ENCODE measurements at places on chromosomes 13 and 19.

DNA sequence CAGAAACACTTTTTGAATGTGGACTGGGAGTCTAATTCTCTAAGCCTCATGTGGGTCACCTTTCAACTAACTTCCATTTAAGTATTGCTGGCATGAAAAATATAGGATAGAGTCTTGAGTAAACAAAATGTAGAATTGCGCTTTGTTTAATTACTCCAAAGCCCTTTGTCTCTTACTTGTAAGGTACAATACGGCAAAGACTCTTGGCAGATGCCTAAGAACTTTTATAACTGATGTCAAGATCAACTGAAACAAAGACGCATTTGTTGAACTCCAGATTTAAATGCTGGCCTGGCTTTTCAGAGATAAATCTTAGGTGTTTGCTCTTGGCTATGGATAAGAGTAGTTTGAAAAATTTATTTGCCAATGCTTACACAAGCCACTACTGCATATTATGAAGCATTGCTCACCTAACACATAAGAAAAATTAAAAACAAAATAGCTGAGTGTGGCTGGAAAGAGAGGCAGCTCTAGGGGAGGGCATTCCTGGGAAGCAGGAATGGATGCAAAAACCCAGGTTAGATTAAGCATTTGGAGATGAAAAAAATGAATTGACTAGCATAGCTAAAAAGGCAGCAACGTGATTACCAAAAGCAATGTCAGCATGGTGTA, 107.3 kb upstream of the STARD13 start:
- DNase-seq: no peak

- no peak for DNase-seq
Measured at GRCh38 chr13:46575818-46576221, 22.9 kb downstream of the LRCH1 start.

- no peak for DNase-seq
Measured at GRCh38 chr19:41907994-41908615, 20.1 kb downstream of the ERFL start.

GRCh38 chr13:76725211-76725610, 161.0 kb downstream of the KCTD12 start:
- DNase-seq: no peak

DNA sequence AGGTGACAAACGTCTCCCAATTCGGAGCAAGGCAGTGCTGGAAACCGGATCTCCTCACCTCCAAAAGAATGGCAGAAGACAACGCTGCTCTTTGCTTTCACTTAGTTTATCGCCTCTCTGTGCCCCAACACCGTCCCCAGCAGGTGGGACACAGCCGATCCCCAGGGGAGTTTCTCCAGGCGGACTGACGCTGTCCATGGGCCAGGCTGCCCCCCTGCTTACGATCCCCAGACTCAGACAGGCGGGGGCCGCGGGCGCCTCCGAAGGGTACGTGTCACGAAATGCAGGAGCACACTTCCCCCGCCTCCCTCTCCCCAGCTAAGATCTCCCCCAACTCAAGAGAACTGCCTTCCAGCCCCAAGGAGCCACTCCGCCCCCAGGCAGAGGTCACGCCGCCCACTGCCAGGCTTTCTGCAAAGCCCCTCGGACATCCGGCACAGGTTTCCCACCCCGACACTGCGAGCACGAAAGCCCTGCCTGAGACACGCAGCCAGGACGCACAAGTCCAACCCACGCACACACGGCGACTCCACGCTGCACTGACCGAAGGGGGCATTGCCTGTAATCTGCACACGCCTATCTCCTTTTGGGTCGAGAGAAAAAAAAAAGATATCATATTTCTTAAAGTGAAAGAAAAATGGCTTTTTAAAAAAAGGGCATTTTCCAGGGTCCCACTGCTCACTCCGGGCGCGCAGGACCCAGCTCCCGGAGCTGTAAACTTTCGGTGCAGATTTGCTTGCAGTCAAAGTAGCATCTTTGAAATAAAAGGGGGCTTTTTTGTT, 2.0 kb downstream of the SPRY2 start:
- DNase-seq: no peak

- DNase-seq: no peak
Measured at GRCh38 chr13:20121159-20121525, 39.7 kb downstream of the GJA3 start.

- no peak for DNase-seq
Measured at GRCh38 chr19:4234862-4235201, 5.5 kb downstream of the EBI3 start.

DNA sequence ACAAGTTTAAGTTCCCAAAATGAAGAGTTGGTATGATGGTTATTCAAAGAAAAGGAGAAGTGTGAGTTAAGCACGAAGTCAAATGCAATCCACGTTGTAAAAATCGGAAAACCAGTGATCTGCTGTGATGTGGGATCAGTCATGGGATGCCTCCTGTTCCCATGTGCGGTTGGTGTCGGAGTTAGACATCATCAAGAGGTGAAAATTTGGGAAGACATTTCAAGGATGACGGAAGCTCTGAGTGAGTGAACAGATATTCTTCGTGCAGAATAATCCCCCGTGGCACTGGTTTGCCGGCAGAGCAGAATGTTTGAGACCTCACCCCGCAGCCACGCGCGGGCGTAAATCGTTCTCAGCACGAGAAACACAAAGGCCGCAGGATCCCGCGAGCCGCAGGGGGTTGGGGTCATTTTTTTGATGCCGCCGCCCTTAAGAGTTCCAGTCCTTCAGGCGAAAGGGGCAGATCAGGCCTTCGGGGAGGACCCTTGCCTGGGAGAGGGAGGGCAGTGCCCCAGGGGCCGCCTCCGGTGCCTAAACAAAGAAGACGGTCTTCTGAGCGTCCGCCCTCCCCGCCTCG, 13.7 kb upstream of the SOX1 start:
- no peak for DNase-seq

DNA sequence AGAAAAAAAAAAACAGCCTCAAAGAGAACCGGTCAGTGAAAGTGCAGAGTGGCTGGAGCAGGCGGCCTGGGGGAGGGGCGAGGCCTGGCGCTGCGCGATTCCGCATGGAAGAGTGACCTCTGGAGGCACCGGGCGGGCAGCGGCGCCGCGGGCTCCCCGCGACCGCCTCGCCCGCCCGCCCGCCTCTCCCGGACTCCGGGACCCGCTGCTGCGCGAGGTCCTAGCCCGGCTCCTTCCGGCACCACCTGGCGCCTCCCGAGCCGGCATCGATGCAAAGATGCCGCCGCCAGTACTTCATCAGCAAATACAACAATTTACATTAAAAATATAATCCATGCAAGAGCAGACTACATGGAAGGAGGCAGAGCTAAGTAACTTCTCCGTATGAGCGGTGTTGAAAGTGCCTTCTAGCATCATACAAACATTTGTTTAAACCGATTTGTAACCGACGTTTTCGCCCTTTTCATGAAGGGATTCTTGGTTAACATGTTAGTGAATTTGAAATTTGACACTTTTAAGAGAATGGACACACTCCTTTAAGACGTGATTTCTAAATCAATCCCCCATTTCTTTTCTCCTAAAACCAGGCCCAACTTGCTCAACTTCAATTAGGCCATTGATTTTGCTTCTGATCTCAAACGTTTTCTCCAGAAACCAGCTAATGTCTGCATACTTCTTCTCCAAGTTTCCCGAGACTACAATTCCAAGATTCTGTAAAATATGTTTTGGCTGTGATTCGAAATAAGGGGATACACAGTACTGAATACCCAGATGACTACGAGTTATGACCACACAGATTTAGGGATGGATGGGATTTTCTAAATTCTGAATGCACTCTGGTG, 2.1 kb downstream of the EFNB2 start:
- no peak for DNase-seq

DNA sequence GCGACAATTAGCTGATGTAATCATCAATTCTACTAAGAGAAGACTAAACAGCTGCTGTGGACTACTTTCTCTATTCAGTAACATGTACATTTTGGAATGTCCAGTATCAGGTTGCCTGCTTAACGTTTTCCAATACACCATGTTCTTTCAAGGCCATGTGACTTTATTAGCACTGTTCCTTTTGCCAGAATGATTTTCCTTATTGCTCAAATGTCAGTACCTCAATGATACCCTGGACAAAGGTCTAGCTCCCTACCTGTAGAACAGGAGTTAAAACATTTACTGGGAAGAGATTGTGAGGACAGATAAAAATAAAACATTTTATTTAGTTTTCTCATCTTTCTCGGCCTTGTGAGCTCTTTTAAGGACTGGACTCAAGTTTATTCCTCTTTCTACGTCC, 3.8 kb upstream of the RBM26 start:
- no peak for DNase-seq

Data from activated T-cell treated with anti-CD3 and anti-CD28 coated beads for 24 hours (primary cell).